Fibroblast of skin of abdomen (primary cell): ENCODE measurements at places on chromosomes 6 and 20.

DNA sequence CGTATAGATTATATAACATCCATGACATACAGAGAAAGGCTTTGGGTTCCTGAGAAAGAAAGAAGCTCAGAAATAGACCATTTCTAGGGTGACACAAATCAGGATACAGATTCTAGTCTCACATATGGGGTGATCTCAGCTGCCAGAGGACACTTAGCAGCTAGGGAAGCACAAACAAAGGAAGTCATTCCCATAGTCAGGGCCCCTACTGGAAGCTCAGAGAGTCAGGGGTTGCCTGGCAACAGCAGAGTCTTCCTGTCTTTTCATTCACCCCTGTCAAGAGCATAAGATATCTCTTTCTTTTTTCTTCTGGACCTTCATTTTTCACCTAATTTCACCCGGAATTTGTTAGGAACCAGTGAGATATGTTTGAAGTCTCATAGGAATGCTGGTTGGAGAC lies 81.9 kb upstream of the IYD start:
- no peak for DNase-seq

DNA sequence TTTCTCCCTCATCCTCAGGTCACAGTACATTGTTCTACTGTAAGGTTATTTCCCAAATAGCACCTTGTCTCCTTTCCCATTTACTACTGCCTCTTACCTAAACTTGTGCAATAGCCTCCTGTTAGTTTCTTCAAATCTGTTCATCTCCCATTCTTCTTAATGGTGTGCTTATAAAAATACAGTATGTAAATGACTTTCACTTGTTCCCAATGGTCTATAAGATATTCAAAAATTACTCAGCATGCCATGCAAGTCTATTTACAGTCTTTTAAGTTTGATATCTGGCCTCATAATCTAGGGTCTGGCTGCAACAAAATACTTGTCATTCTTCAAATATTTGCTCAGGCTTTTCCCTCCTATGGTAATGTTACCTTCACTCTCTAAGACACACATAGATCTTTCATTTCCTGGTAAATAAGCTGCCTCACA lies 31.5 kb upstream of the RHAG start:
- no peak for DNase-seq

DNA sequence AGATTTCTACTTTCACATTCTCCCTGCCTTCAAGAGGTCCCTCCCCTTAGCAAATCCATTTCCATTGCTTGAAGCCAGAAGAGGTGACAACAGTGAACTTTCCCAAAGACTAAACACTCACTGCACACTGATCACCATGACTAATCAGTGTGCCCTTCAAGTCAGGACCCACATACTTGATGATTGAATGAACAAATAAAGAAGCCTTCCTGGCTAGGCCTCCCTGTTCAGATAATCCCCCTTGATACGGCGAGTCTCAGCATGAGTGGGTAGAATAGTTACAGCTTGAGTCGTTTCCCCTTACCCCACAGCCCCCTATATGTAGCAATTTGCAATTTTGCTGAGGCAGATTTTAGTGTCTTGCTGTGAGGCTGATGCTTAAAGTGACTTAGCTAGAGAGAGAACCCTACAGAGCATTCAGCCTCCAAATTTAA lies 102.2 kb downstream of the UNC5CL start:
- peak; percentile 93 for DNase-seq

GRCh38 chr20:645318-646106 lies 7.5 kb downstream of the SRXN1 start:
- DNase-seq: peak; percentile 45

GRCh38 chr6:118263921-118264486 lies 284.1 kb upstream of the PLN start:
- peak; percentile 6 for DNase-seq

DNA sequence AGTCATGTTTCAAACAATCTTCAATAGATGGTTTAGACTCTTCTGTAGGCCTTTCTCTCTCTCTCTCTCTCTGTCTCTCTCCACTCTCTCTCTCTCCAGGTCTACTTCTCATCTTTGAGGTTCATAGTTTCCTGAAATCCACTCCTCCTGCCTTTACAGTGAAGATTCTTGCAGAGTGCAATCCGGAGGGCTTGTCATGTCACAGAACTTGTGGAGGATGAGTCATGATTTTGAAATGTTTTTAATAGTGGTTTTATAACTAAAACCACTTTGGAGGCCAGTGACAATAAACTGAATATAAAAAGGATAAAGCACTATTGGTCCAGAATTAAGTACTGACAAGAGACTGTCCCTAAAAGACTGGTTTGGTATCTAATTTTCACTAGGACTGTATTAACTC lies 156.3 kb downstream of the KIF6 start:
- DNase-seq: peak; percentile 80

DNA sequence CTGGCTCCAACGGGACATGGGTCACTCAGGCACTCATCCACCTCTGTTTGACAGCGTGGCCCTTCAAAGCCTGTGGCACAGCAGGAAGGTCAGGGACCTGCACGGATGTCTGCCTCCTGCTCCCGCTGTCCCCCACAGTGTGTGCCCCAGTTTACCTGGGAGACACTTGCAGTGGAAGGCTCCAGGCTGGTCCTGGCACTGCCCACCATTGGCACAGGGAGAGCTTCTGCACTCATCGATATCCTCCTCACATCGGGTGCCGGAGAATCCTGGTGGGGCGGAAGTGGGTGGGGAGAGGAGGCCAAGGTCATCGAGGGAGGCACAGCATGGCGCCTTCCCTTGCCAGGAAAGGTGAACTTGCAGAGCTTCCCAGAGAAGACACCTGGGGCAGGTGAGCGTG lies 6.9 kb downstream of the NOTCH4 start:
- DNase-seq: no peak

DNA sequence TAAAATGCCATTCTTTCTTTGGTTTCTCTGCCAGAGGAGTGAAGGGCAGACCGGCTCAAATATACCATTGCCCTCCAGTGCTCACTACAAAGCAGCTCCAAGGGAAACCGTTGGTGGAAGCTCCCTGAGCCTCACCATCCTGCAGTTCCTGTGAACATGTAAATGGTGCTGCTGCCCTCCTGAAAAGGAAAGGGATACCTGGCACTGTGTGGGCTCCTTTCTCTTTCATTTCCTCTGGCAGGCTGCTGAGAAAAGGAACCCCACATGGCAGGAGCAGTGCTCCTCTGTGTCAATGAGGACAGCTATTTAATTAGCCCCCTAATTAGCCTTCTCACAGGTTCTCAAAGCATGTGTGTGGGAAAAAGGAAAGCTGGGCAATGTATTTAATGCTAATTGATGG lies 142.5 kb downstream of the KLHL32 start:
- DNase-seq: no peak

DNA sequence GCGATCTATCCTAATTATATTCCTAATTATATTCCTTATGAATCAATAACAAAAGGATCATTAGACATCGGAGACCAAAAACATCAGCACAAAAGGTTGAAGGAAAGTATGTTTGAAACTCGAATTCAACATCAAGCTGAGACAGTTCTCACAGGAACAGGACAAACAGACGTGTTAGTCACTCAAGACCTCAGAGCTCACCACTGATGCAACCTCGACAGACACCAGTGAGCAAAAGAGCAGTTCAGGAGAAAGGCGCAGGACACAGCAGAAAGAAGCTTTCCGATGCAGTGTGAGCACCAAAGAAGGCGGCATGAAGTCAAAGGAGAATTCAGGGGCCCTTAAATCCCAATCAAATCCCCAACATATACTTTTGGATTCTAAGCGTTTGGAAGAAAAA lies 6.3 kb upstream of the RAMACL start:
- peak; percentile 66 for DNase-seq

DNA sequence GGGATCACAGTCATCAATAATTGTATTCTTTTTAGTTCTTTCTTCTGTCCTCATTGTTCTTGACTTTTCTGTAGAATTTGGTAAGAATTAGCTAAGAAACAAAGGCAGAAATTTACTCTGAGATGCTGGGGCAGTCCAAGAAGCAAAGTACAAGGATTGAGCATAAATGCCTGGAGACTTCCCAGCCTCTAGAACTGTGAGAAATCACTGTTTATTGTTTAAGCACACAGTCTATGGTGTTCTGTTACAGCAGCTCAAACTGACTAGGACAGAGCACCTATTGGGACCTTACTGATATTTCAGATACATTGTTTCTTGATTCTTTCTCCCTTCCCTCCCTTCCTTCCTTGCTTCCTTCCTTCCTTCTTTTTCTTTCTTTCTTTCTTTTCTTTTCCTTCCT lies 192.7 kb upstream of the SLC35B3 start:
- no peak for DNase-seq

DNA sequence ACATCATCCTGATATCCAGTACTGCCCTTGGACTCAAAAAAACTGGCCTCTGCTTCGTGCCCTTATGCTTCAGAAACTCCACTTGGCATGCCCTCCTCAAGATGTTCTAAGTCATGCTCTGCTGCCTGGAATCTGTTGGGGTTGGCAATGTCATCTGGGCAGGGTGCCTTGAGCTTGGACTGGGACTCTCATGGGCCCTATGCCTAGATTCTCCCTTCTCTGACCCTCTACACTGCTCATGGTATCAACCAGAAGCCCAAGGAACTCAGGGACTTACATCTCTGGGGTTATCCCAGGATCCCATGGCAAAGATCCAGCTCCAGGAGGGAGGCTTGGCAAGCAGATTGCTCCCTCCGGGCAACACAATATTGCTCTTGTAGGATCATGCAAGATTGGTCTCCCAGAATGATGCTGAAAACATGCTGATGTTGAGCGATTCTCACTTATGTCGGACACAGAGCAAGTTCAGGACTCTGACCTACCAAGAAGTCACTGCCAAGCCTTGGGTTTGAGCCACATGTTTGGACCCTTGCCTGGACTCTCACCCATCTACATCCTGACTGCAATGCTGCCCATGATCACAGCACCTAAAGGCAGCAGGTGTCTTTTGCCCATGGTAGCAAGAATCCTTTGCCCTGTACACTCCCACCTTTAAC lies 88.8 kb downstream of the ADAT2 start:
- no peak for DNase-seq

DNA sequence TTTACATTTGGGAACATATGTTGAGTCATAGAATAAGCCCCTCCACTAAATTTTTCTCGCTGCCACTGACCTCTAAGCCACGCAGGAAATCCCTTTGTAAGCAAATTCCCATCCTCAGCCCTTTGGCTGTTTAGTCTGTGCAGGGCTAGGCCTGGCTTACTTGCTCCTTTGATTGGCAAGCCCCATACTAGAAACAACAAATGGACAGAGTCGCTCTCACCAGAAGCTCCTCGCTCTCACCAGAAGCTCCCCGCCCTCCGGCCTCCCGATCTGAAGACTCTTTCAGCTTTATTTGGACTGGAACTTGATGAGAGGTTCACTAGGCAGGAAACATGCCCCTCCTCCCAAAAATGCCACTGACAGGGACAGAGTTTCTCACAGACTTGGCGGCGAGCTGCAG lies 149.2 kb upstream of the EXOC2 start:
- DNase-seq: no peak

DNA sequence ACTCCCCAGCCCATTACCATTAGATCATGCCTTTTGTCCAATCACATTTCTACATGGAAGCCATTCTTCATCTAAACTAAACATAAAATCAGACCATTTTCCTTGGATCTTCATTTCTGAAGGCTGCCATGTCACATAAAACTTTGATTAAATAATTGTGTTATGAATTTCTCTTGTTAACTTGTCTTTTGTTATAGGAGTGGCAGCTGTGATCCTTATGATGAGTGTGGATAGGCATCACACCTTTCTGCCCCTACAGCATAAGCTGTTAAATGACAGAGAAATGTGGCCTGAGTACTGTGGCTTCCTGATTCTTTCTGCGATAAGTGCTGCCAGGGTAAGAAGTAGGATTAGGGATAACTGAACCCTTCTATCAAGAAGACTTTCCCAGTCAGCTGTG lies 247.1 kb upstream of the MOCS1 start:
- no peak for DNase-seq

- no peak for DNase-seq
Observed at GRCh38 chr6:82437701-82438100, 74.1 kb downstream of the TPBG start.

GRCh38 chr6:156719720-156720563 lies 57.2 kb upstream of the ARID1B start:
- peak; percentile 90 for DNase-seq

- DNase-seq: no peak
Observed at GRCh38 chr6:75374961-75375400, 90.4 kb upstream of the TMEM30A start.

GRCh38 chr20:46000262-46000996 lies 8.3 kb upstream of the MMP9 start:
- DNase-seq: no peak

DNA sequence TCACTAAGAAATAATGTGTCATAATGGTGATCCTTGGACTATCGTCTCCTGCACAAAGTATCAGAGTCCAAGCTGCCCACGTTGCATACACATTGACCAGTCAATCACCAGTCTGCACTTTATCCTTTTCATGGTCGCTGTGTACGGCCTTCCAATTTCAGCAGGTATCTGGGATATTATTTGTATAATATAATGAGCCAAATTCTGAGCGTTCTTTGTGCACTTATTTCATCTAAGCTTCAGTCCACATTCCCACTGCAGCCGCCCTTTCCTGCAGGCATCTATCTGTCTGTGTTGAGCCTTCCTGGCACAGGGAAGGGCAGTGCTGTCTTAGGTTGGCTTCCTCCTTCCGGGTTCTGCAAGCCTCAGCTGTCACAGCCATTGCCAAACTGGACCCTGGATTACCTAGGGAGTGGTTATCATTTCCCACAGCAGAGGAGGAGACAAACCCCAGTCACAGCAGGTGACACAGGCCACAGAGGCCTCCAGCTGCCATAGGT lies 174.3 kb downstream of the TTLL2 start:
- DNase-seq: no peak

DNA sequence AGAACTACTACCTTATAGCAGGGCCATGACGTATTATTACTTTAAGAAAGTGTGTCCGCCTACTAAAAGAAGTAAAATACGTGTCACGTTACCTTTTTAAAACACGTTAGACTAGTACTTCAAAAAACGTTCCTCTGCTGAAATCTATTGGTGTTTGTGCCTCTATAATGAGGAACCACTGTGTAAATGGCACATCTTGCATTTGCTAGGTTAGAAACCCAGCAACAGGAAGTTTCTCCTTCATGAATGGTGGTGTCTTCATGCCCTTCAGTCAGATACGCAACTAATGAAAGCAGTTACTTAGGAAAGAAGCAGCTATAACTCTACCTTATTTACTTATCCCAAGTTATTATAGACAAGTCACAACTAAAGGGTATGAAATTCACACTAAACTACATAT lies 343.5 kb downstream of the RNGTT start:
- no peak for DNase-seq

GRCh38 chr6:167787896-167788562 lies 38.7 kb upstream of the AFDN start:
- DNase-seq: no peak
